Upper lobe of left lung (tissue), 6 donors: ENCODE measurements at places on chromosomes 6 and 20. TPM values are rescaled to one million over a fixed set of nuclear protein-coding genes. Genes with fewer than 3 reads are reported as not detected.

- no peaks in the 10 kb centered on the region for H3K4me1 ChIP-seq
- DNase-seq: no peak
- no peaks in the 10 kb centered on the region for H3K36me3 ChIP-seq
- no peak overlapping the region for H3K4me3 ChIP-seq
- H3K27me3 ChIP-seq: no peaks in the 10 kb centered on the region
- H3K27ac ChIP-seq: no peak overlapping the region
These were observed 714.0 kb downstream of the UTRN start for GRCh38 chr6:144999127-144999526.

GRCh38 chr6:106648651-106649308 is 19.4 kb downstream of the QRSL1 start:
- no peak overlapping the region for H3K27ac ChIP-seq
- no peaks in the 10 kb centered on the region for H3K27me3 ChIP-seq
- peaks cover 30% of the 10 kb centered on the region for H3K36me3 ChIP-seq
- no peaks in the 10 kb centered on the region for H3K4me1 ChIP-seq

ZC2HC1B gene
- not detected for total RNA-seq

DNA sequence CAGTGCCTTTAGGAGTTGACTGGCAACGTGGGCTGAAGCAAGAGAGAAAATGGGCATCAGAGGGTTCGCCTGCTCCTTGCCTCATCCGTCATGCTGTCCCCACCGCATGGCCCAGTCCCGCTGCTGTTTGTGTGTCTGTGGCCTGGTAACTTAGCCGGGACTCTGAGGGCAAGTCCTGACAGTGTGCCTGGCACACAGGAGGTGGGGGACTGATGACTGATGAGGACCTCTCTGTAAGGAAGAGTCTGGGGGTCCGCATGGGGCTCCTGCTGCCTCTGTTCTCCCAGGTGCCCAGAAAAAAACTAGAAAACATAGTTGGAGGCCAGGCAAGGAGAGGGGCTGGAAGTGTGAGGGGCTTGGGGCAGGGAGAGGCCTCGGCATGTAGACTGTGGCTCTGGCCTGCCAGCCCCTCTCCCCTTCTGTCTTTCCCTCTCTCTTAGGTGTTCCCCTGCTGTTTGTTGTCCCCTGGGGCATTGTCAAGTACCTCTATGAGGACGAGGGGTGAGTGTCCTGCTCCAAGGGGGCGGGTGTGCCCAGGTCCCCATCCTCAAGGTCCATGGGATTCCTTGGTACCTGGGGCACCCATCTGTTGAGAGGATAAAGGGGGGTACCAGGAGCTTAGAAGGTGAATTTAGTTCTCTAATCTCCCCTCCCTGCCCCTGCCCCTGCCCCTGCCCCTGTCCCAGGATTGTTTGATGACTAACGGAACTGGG is 29.5 kb downstream of the GLP1R start:
- H3K36me3 ChIP-seq: no peaks in the 10 kb centered on the region
- H3K27me3 ChIP-seq: no peaks in the 10 kb centered on the region
- H3K4me1 ChIP-seq: no peaks in the 10 kb centered on the region
- no peak overlapping the region for H3K27ac ChIP-seq
- H3K4me3 ChIP-seq: no peak overlapping the region

DNA sequence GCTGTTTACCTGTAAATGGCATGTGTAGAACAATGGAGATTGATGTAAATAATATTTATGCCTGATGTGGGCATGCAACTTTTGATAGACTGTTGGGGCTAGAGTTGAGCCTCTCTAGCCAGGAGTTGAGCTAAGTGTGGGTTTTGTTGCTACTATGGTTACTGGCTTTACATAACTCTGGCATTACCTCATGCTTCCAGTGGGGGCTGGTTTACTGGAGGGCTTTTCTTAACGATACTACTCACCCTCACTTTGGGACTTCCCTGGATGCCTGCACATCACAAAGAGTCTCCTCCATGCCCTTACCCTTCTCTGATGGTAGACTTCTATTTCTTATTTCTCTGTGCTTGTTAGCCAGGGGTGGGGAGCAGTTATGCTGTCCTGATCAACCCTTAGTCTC is 524.6 kb upstream of the CDH4 start:
- DNase-seq: no peak
- H3K36me3 ChIP-seq: no peaks in the 10 kb centered on the region
- H3K27ac ChIP-seq: no peak overlapping the region
- H3K4me3 ChIP-seq: no peak overlapping the region
- H3K4me1 ChIP-seq: no peaks in the 10 kb centered on the region

DNA sequence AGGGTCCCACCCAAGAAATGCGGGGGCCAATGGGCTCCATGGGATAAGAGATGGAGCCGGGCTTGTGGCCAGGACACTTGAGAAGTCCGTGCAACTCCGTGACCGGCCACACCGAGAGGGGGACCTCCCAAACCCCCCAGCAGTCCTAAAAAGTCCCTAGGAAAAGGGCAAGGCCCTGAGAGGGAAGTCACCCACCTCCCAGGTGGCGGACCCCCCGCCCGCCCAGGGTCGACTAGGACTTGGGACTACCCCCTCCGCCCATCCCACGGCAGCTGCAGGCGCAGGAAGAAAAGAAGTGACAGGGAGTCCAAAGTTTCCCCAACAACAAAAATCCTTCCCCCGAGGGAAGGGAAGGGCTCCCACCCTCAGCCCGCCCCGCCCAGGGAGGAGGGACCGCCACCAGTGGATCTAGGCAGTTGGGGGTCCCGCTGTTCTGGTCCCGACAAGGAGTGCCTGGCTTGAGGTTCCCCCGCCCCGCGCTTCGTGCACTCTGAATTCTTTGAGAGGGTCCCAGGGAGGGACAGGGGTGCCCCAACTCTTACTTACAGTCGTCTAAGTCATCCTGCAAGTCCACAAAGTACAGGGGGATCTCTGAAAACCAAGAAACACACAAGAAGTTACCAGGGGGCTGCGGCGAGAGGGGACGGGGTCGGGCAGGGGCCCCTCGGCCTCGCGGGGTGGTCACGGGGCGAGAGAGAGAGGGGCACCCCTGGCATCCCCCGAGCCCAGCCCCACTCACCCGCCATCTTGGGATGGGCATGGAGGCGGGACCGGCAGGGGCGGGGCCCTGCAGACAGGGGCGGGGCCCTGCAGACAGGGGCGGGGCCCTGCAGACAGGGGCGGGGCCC is 611 bp upstream of the RAB22A start:
- peaks cover 18% of the 10 kb centered on the region for H3K36me3 ChIP-seq
- no peaks in the 10 kb centered on the region for H3K27me3 ChIP-seq

TAAR6 gene
- not detected for total RNA-seq

DNA sequence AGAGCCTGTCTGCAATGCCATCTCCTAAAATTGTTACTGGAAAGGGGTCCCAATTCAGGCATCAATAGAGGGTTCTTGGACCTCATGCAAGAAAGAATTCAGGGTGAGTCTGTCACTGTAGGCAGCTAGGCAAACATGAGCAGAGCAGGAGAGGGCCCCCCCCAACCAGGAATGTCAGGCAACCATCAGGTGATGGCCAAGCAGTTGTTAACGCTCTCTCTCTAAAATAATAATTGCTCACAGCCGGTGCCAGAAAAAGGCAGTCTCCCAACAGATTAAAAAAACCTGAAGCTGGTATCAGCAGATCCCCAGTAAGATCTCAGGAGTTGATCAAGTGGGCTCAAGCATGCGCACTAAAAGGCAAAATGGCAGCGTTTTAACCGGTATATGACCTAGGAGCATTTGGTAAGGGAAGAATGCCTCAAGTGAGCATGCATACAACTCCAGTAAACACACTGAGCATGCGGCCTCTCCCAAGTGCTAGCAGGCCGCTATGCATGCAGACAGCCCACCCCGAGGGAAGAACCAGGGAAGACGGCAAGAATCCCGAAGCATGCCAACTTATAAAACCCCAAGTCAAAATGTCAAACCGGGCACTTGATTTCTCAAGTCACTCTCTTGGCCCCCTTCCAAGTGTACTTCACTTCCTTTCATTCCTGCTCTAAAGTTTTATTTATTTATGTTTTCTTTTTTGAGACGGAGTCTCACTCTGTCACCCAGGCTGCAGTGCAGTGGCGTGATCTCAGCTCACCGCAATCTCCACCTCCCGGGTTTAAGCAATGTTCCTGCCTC is 44.0 kb upstream of the RNGTT start:
- no peak for DNase-seq
- no peak overlapping the region for H3K4me3 ChIP-seq
- H3K27me3 ChIP-seq: no peaks in the 10 kb centered on the region
- peaks cover 5% of the 10 kb centered on the region for H3K4me1 ChIP-seq

HLA-DRA gene
- 202 TPM for total RNA-seq

GRCh38 chr20:53693262-53693871 is 99.7 kb upstream of the ZNF217 start:
- no peak overlapping the region for H3K4me3 ChIP-seq
- no peaks in the 10 kb centered on the region for H3K27me3 ChIP-seq
- H3K4me1 ChIP-seq: no peaks in the 10 kb centered on the region
- DNase-seq: no peak

DNA sequence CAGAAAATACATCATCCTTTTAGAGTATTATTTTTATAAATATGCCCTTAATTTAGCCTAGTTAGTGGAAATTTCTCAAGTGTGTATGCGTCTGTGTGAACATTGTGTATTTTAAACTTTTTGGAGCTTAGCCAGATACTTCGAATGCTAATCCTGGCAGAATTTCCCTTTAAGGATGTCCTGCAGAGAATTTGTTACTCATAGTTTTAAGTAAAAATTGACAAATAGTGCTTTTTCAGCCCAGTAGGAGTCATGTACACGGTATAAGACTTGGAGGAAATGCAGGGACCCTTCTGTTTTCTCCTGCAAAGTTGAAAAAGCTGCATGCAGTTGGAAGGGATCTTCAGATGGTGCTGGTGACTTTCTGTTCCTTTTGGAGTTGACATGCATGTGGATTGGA is at the start of gene FHL5:
Gene FHL5 (plus strand): TSS at position 243 of the 400 bp plus-strand sequence. CDS start 40,486 bp downstream, outside the sequence.
- H3K27me3 ChIP-seq: no peaks in the 10 kb centered on the region
- no peaks in the 10 kb centered on the region for H3K36me3 ChIP-seq

C20orf141 gene
- not detected for total RNA-seq

DNA sequence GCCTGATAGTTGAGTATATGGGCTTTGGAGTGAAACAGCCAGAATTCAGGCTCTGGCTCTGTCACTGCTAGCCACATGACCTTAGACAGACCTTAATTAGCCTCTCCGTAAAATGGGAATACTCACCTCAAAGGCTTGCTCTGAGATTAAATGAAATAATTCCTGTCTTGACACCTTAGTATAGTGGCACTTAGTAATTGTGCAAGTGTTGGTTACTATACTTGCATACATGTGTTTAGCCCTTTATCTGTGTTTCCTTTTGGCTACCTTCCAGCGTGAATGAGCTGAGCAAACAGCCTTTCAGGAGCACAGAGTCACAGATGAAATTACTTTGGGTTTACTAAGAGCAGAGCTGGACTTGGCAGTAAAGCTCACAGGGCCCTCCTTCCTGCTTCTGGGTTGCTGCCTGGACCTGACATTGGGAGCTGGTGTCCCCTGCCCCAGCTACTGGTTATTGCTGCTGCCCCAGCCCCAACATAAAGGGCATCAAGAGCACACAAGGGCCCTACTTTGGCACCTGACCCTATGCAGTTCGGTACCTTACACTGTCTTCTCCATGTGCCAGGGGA is 32.8 kb downstream of the CD164 start:
- no peaks in the 10 kb centered on the region for H3K27me3 ChIP-seq
- H3K27ac ChIP-seq: peak overlapping the region; percentile 14
- DNase-seq: no peak
- peaks cover 3% of the 10 kb centered on the region for H3K36me3 ChIP-seq

DNA sequence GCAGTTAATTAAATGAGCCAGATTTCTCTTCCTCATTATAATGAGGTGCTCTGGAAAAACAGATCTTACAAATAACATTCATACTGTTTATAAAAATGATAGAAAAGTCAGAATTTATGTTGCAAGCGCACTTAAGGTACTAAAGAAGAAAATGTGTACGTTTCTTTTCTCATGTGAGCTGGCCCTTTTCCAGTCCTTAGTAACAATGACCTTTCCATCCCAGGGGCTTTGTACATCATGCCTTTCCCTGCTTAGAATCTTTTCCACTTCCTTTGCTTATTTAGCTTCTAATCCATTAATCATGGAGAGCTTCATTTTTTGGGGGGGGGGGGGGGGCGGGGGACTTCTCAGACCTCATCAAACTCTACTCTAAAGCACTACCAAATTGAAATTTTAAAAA is 4.8 kb downstream of the FBXO5 start:
- no peaks in the 10 kb centered on the region for H3K27me3 ChIP-seq
- DNase-seq: no peak
- H3K36me3 ChIP-seq: no peaks in the 10 kb centered on the region

GRCh38 chr20:52269321-52269720 is 77.7 kb upstream of the ZFP64 start:
- no peaks in the 10 kb centered on the region for H3K4me1 ChIP-seq
- H3K4me3 ChIP-seq: no peak overlapping the region
- H3K27ac ChIP-seq: no peak overlapping the region
- no peaks in the 10 kb centered on the region for H3K27me3 ChIP-seq
- H3K36me3 ChIP-seq: no peaks in the 10 kb centered on the region

DNA sequence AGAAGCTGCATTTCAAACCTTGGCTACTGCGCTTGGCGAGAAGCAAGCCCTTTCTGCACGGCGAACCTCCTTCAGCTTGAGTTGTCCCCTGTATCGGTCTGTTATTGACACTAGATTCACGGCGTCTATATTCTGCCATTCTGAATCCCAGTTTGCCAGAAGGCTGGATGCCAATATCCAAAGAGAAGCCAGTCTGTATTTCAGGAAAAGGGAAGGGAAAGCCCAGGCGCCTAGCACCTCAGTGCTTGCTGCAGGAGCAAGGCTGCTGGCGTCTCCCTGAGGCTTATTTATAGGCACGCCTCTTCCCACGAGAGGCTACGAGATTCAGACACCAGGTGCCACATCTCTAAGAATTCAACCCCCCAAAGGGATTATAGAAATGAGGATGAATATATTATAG is 89.6 kb upstream of the CDH4 start:
- no peak overlapping the region for H3K27ac ChIP-seq
- no peak for DNase-seq
- no peaks in the 10 kb centered on the region for H3K4me1 ChIP-seq
- H3K36me3 ChIP-seq: no peaks in the 10 kb centered on the region

RALGAPA2 gene
- total RNA-seq: 71.2 TPM

- H3K4me3 ChIP-seq: peak overlapping the region; percentile 79
- H3K27me3 ChIP-seq: no peaks in the 10 kb centered on the region
- DNase-seq: peak; percentile 40
- H3K4me1 ChIP-seq: peaks cover 9% of the 10 kb centered on the region
- peak overlapping the region; percentile 69 for H3K27ac ChIP-seq
- no peaks in the 10 kb centered on the region for H3K36me3 ChIP-seq
These were observed 672 bp downstream of the CARMIL1 start for GRCh38 chr6:25279748-25280343.

MOXD1 gene
- total RNA-seq: 10.5 TPM

DNA sequence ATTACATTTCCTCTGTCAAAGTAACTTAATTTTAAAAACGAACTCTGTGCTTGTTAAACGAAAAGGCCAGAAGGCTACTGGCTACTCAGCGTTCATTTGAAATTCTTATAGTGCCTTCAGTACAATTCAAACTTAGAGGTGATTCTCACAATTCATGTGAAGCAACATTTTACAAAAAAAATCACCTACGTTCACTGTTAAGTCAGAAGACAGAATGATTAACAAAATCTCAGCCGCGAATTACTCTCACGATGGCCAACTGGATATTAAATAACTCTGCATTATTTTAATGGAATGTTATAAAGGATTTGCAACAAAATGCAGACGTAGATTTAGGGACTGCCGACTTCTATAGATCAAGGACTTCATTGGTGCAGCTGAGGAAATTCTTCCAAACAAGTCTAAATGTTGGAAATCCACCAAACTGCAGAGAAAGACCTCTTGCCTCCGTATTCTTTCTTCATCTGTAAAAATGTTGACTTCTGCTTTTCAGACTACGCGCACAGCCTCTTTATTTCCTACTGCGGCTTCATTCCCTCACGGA is 1.6 kb upstream of the QKI start:
- H3K27me3 ChIP-seq: no peaks in the 10 kb centered on the region
- H3K27ac ChIP-seq: peak overlapping the region; percentile 99
- no peak for DNase-seq

OR2H2 gene
- not detected for total RNA-seq

NOX3 gene
- not detected for total RNA-seq

- H3K27me3 ChIP-seq: no peaks in the 10 kb centered on the region
- H3K4me3 ChIP-seq: no peak overlapping the region
- no peaks in the 10 kb centered on the region for H3K4me1 ChIP-seq
These were observed 224.5 kb upstream of the AGPAT4 start for GRCh38 chr6:161498359-161498758.
